ENCODE measurements at places on chromosomes 12 and 14.
A peak's percentile ranks its signal among the peaks of the same experiment; 100 is the strongest.

DNA sequence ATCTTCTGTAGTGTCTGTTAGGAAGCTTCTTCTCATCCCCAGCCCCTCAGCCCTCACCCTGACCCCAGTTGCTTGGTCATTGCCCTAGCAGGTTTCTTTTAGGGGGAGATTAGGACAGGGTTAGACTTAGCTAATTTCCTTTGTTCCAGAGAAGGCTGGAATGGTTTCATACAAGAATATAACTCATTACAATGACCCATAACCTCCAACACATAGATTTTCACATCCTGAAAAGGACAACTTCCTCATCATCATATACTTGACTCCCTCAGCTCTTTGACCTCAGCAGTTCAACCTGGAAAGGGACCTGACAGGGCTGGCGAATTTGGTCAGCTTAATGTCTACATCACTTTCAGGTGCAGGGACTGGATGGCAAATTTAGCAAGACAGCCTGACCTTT lies 8.0 kb upstream of the BHLHE41 start:
- no peak for DNase-seq

DNA sequence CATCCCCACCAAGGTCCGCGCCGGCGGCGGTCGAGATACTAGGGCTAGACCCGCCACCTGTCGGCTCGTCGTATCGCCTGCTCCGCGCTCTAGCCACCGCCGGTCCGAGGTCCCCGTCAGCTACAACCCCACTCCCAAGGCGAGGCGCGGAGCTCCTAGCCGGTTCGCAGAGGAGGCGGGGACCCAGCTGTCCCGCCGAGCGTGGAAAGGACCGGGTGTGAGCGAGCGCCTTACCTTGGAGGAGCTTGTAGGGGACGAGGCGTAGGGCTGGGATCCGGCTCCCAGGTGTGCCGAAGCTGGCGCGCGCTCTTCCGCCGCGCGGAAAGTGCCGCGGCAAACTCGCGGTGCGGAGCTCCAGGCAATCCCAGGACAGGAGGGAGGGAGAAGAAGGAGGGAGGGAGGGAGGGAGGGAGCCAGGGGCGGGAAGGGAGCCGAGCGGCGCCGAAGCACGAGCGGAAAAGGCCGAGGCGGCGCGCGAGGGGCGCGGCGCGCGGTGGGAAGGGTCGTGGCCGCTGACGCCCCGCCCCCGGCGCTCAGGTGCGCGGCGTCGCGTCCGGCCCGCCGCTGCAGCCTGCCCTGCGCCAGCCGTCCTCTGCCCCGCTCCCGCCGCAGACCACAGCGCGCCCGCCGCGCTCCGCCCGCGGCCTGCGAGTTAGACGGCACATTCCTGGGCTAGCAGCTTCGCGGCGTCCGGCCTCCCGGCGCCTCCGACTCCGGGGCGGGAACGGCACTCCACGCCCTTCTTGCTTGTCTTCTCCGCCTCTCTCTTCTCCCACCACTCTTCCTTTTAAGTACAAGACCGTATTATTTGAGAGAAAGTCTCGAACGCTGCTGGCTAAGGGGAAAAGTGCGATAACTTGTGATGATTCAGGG lies at the start of gene PAWR:
Gene PAWR (minus strand): TSS at position 327 of the 873 bp plus-strand sequence. CDS start 720 bp downstream, outside the sequence.
- peak; percentile 79 for DNase-seq

DNA sequence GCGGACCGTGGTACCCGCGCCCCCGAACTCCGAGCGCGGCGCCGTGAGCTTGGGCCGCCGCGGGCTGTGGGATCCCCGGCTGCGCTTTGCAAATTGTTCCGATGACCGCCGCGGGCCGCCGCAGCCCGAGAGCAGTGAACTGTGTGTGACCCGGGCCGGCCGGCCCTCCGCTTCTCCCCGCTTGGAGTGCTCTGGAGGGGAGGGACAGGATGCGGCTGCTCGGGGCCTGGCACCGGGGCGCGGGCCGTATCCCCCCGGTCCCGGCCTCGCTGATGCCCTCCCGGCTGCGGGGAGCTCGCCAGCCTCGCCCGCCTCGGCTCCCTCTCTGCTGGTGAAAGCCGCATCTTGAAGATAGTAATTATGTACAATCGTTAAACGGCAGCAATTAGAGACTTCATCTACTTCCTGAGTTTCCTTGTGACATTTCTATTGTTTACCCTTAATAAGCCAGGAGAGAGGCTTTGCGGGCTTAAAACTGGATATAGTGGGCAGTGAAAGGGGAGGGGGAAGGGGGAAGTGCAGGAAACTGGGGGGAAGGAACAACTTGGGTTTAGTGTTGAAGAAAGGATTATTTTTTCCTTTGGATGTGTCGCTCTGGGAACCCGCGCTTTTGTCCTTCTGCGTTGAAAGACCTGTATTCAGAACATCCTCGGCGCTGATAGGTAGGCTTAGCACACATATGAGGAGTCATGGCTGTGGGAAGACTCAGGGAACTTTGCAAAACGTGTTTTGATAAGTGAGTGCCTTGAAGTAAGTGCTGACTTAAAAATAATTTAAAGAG lies 1.2 kb downstream of the PELI2 start:
- peak; percentile 47 for DNase-seq

DNA sequence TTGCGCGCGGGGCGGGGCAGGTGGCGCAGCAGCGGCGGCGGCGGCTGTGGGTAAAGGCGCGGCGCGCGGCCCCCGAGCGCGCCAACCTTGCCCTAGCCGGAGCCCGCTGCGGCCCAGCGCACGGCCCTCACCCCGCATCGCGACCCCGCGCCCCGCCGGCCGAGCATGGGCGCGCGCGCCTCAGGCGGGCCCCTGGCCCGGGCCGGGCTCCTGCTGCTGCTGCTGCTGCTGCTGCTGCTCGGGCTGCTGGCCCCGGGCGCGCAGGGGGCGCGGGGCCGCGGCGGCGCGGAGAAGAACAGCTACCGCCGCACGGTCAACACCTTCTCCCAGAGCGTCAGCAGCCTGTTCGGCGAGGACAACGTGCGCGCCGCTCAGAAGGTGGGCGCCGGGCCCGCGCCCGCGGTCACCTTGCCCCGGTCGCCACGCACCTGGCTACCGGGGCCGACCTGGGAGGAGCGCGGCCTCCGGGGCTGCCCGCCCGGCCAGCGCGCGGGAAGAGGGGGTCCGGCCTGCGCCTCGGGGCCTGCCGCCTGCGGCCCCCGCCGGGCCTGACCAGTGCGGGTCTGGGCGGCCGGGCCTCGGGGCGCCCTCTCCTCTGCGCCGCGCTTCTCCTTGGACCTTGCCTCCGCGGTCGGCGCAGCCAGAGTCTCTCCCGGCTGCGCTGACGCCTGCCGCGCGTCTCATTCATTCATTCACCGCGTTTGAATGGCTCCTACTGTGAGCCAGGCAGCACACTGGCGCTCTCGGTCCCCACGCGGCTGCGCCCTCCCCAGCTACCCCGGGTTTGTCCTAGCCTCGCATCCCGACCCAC lies at the start of gene BRI3BP:
Gene BRI3BP (plus strand): TSS at position 20 of the 811 bp plus-strand sequence. CDS start 146 bp downstream, at position 166.
- peak; percentile 55 for DNase-seq

DNA sequence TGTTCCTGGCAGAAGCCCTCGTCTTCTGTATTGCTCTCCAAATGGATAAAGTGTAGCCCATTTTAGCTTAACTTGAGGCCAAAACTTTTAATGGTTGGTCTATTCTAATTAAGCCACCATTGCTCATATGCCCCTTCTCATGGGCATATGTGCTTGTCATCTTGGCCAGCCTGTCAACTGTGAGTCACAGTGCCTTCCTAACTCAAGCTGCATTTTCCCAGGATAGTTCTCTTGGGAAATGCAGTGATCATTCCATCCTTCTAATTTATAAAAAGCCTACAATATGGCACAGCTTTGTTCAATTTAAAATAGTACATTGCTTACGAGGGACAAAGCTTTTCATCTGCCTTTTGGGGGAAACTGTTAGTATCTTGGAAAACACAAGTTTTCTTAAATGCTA lies 6.6 kb downstream of the PTHLH start:
- peak; percentile 62 for DNase-seq

DNA sequence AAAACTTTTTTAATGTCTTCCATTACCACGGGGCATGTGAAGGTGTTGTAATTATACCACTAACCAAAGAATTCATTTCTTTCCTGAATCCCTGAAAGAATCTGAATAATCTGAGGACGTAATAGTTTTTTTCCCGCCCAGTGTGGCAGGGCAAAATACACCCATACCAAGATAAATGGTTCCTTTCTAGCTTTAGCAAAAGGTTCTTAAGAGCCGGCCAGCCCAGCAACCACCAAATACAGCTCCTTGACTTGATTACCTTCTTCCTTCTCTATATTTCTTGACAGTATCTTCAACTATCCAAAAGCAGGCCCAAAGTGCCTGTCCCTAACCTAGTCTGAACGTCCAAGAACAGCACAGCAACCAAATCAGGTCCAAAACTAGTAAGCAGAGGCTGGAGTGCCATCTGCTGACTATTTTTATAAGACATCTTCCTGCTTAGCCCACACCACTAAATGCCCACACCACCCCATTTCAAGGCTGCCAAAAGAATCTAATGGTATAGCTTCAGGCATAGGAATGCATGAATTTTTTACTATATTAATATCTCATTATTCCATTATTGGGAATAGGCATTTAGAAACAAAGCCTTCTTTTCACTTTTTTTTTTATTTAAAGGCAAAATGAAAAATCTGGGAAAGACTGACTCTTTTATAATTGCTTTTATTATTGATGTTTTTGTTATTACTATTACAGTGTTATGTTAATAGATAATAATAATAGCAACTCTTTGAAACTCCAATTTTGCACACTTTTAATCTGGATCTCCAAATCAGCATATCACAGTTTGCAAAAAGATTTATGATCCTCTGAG lies 524.4 kb downstream of the MED13L start:
- DNase-seq, result peak; percentile 87

- no peak for DNase-seq
Observed at GRCh38 chr14:64525354-64525753, 15.2 kb upstream of the HSPA2 start.

DNA sequence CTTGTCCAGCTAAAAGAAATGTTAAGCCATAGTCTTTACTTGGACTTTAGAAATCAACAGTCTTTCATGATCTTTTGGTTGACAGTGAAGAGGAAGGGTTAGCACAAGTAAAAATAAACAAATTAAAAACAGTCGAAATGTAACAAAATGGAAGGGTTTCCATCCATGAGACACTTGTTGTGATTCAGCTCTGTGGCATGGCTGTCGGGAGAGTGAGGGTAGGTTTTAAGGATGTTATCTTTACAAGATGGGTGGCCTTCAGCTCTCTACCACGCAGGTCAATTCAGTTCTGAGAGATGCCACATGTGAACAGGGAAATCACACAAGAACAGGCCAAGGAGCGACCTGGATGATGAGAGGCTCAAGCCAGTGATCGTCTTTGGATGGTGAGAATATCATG lies 180.2 kb downstream of the PPM1H start:
- DNase-seq, result no peak

GRCh38 chr12:6326316-6327228 lies 15.3 kb downstream of the TNFRSF1A start:
- no peak for DNase-seq

Measured in fibroblast of lung (primary cell).